ENCODE measurements at places on chromosomes 4 and X. TPM values are rescaled to one million over a fixed set of nuclear protein-coding genes. Genes with fewer than 3 reads are reported as not detected.
A peak's percentile ranks its signal among the peaks of the same experiment; 100 is the strongest.

USP17L30 gene
- total RNA-seq: not detected

ARAP2 gene
- total RNA-seq: 6.3 TPM

ERCC6L gene
- total RNA-seq: 18.1 TPM

TXK gene
- not detected for total RNA-seq

GRCh38 chrX:102652031-102652688 lies 877 bp downstream of the GPRASP1 start:
- no peaks in the 10 kb centered on the region for H3K4me1 ChIP-seq
- H3K36me3 ChIP-seq: peaks cover 10% of the 10 kb centered on the region
- no peak for DNase-seq

GRCh38 chrX:79182071-79182470 lies 37.6 kb downstream of the GPR174 start:
- H3K4me3 ChIP-seq: no peak overlapping the region
- H3K36me3 ChIP-seq: peaks cover 2% of the 10 kb centered on the region
- DNase-seq: no peak
- H3K4me1 ChIP-seq: no peaks in the 10 kb centered on the region

DNA sequence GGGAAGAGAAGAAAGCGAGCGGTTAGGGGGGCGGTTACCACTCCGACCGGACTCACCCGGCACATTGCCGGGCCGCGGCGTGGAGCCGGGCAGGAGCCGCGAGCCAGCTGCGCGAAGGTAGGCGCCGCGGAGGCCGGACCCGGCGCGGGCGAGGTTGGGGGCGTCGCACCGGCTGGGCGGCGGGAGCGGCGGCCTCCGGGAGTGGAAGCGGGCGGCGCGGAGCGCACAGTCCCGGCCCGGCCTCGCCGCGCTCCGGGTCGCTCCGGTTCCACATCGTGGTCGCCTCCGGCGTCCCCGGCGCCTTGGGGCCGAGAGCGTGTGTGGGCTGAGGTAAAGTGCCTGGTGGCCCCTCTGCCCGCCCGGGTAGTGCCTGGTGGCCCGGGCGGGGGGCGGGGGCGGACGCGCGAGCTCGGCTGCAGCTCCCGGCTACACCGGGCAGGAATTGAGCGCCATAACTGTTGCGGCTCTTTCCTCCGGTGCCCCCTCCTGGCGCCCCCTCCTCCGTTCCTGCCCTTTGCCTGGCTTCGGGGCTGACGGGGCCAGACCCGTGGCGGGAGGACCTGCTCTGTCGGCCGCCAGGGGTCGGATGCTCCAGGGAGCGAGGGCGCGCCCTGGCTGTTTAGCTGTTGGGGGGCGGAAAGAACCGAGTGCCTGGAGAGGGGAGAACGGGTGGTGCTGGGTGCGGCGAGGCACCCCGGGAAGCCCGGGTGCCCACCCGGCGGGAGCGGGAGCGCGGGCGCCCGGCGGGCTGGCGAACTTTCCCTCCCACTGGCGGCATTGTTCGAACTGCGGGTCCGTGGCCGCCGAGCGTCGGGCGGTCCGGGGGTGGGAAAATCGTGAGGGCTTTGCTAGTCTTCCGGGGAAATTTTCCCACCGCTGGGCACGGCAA lies 626 bp downstream of the JADE3 start:
- H3K27me3 ChIP-seq: no peaks in the 10 kb centered on the region
- no peak overlapping the region for H3K27ac ChIP-seq
- DNase-seq: peak; percentile 49
- H3K4me1 ChIP-seq: peaks cover 2% of the 10 kb centered on the region
- H3K36me3 ChIP-seq: 0 out of 2 replicates have a peak, but pooled peaks cover 5% of the 10 kb centered on the region
- H3K4me3 ChIP-seq: peak overlapping the region; percentile 87

- H3K36me3 ChIP-seq: peaks cover 17% of the 10 kb centered on the region
- H3K27ac ChIP-seq: no peak overlapping the region
- no peak overlapping the region for H3K4me3 ChIP-seq
- no peak for DNase-seq
- no peaks in the 10 kb centered on the region for H3K4me1 ChIP-seq
Measured at GRCh38 chr4:38803833-38804653, 548 bp downstream of the TLR1 start.

Data from H9 (cell line).